Osteoblast (primary cell): ENCODE measurements at places on chromosomes 4 and X. TPM values are rescaled to one million over a fixed set of nuclear protein-coding genes. Genes with fewer than 3 reads are reported as not detected.

BMX gene
- not detected in 2 replicates for total RNA-seq

QRFPR gene
- total RNA-seq = not detected in 2 replicates

MFAP3L gene
- total RNA-seq = 7.6 and 8.0 TPM in 2 replicates

GJB1 gene
- total RNA-seq = not detected in 2 replicates

PROM1 gene
- total RNA-seq = not detected in 2 replicates

HSFX4 gene
- total RNA-seq = not detected in 2 replicates

VEGFC gene
- total RNA-seq = 55.4 and 56.9 TPM in 2 replicates

PAGE2B gene
- not detected in 2 replicates for total RNA-seq

IL2 gene
- not detected in 2 replicates for total RNA-seq

TRIM60 gene
- total RNA-seq = not detected in 2 replicates

NPY1R gene
- under 0.01 TPM in 2 replicates for total RNA-seq

XAGE1A gene
- not detected in 2 replicates for total RNA-seq

GRCh38 chr4:15162465-15163283 lies 160.4 kb downstream of the CPEB2 start:
- H3K4me3 ChIP-seq = no peak overlapping the region
- no peaks in the 10 kb centered on the region for H3K27me3 ChIP-seq
- DNase-seq = no peak
- H3K36me3 ChIP-seq = no peaks in the 10 kb centered on the region
- peaks cover 24% of the 10 kb centered on the region for H3K4me1 ChIP-seq

DNA sequence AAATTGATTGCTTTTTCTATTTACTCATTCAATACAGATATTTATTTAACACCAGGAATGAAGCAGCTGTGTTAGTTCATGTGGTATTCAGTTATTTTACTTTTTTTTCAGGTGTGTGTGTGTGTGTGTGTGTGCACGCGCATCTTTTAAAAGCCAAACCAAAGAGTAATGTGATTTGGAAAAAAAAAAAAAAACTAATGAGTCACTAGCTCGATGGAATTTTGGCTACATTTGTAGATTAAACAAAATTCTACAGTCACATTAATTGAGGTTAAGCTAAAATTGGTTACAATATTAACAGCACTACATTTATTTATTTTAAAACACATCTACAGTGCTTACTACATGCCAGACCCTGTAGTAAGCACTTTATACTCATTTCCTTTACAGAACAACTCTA lies 66.8 kb downstream of the HHIP start:
- H3K27me3 ChIP-seq = no peaks in the 10 kb centered on the region
- DNase-seq = no peak
- no peaks in the 10 kb centered on the region for H3K36me3 ChIP-seq

GRCh38 chrX:24253469-24253868 lies 60.4 kb downstream of the SUPT20HL2 start:
- H3K27me3 ChIP-seq = peaks cover 9% of the 10 kb centered on the region
- no peak overlapping the region for H3K27ac ChIP-seq
- no peaks in the 10 kb centered on the region for H3K36me3 ChIP-seq
- no peak overlapping the region for H3K4me3 ChIP-seq
- H3K4me1 ChIP-seq = no peaks in the 10 kb centered on the region

GRCh38 chrX:132017431-132018185 lies 5.5 kb upstream of the STK26 start:
- peaks cover 4% of the 10 kb centered on the region for H3K4me1 ChIP-seq
- H3K4me3 ChIP-seq = no peak overlapping the region
- no peaks in the 10 kb centered on the region for H3K36me3 ChIP-seq
- peaks cover 12% of the 10 kb centered on the region for H3K27me3 ChIP-seq

GRCh38 chrX:56729152-56729850 lies at the start of gene NBDY:
TSS of gene NBDY (plus strand) at chrX:56729243. CDS start at chrX:56729354, 111 bp downstream.
- peaks cover 8% of the 10 kb centered on the region for H3K27me3 ChIP-seq
- peak; percentile 74 for DNase-seq
- peak within 1 kb of the TSS; percentile 74 for H3K27ac ChIP-seq
- peak within 1 kb of the TSS; percentile 80 for H3K4me3 ChIP-seq
- H3K4me1 ChIP-seq = no peaks in the 10 kb centered on the region

- no peak for DNase-seq
- H3K36me3 ChIP-seq = no peaks in the 10 kb centered on the region
- no peak overlapping the region for H3K27ac ChIP-seq
Measured at GRCh38 chrX:98409867-98410266, 1526.2 kb downstream of the RPA4 start.

GRCh38 chrX:65035446-65035770 lies 59.2 kb upstream of the ZC4H2 start:
- H3K27ac ChIP-seq = no peak overlapping the region
- peak; percentile 51 for DNase-seq
- H3K27me3 ChIP-seq = no peaks in the 10 kb centered on the region
- H3K4me1 ChIP-seq = no peaks in the 10 kb centered on the region
- no peaks in the 10 kb centered on the region for H3K36me3 ChIP-seq

DNA sequence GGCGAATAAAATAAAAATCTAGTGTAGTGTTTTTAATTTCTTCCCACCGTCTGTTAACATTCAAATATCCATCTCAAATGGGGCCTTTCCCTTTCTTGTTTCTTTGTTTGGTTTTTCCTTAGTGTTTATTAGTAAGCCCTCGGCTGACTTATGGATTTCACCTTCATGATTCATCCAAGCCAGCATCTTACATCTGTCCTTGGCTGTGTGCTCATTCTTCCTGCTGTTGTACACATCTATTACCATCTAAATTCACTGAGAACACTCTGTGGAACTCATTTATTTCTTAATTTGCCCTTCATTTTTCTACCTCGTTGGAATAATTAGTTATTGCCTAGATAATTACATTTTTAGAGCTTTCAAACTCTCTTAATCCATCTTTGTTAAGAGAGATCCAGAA lies 84.9 kb downstream of the SPCS3 start:
- no peaks in the 10 kb centered on the region for H3K27me3 ChIP-seq
- no peaks in the 10 kb centered on the region for H3K36me3 ChIP-seq
- no peak for DNase-seq
- peaks cover 51% of the 10 kb centered on the region for H3K4me1 ChIP-seq
- no peak overlapping the region for H3K4me3 ChIP-seq

GRCh38 chr4:89957046-89957926 lies 62.6 kb downstream of the MMRN1 start:
- H3K36me3 ChIP-seq = no peaks in the 10 kb centered on the region
- H3K4me1 ChIP-seq = no peaks in the 10 kb centered on the region
- H3K4me3 ChIP-seq = no peak overlapping the region
- no peaks in the 10 kb centered on the region for H3K27me3 ChIP-seq

- H3K4me3 ChIP-seq = no peak overlapping the region
- no peak for DNase-seq
- H3K4me1 ChIP-seq = no peaks in the 10 kb centered on the region
- H3K27me3 ChIP-seq = no peaks in the 10 kb centered on the region
Measured at GRCh38 chrX:78769101-78769755, 21.7 kb downstream of the LPAR4 start.

DNA sequence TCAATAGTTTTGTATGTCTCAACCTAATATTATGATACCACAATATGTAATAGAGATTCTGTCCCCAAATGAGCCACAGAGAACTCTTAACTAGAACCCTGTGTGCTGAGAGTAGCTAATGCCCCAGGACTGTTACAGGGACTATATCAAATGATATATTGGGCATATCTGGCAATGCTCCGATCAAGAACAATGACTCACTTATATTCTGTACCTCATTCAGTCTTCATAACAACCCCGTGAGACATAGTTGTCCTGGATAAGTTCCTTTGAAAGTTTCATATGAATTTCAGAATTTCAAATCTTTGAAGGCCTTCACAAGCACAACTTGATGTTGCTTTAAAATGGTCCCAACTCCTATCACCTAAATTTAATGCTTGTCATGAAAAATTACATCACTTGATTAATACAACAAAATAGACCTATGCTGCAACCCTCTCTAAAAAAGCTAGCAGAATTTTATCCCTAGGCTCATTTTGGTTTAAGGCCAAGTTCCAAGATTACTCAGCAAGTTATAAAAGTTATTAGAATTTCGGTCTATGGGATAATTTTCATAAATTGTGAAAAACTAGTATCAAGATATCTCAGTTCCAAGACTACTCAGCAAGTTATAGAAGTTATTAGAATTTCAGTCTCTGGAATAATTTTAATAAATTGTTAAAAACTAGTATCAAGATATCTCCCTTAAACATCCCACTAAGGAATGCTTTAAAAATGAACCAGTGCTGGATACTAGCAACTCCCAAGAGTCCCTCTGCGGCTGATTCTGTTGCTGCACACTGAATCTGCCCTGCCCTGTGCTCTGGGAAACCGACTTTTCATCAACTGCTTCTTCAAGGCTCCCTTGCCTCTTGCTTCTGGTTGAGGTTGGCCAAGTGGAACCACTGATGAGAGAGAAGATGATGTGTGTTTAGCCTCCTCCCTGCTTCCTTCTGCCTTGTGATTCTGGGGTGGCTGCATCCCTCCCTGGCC lies 6.0 kb upstream of the ANXA3 start:
- H3K27me3 ChIP-seq = peaks cover 9% of the 10 kb centered on the region
- no peaks in the 10 kb centered on the region for H3K36me3 ChIP-seq
- H3K4me3 ChIP-seq = no peak overlapping the region
- H3K4me1 ChIP-seq = peaks cover 18% of the 10 kb centered on the region
- peak; percentile 96 for DNase-seq

GRCh38 chr4:86235549-86235948 lies 124.3 kb downstream of the MAPK10 start:
- H3K36me3 ChIP-seq = no peaks in the 10 kb centered on the region
- H3K4me3 ChIP-seq = no peak overlapping the region
- no peak overlapping the region for H3K27ac ChIP-seq
- H3K4me1 ChIP-seq = no peaks in the 10 kb centered on the region

GRCh38 chrX:2484721-2485648 lies 15.8 kb downstream of the DHRSX start:
- no peaks in the 10 kb centered on the region for H3K4me1 ChIP-seq
- peak overlapping the region; percentile 58 for H3K4me3 ChIP-seq
- peaks cover 30% of the 10 kb centered on the region for H3K36me3 ChIP-seq
- no peaks in the 10 kb centered on the region for H3K27me3 ChIP-seq

DNA sequence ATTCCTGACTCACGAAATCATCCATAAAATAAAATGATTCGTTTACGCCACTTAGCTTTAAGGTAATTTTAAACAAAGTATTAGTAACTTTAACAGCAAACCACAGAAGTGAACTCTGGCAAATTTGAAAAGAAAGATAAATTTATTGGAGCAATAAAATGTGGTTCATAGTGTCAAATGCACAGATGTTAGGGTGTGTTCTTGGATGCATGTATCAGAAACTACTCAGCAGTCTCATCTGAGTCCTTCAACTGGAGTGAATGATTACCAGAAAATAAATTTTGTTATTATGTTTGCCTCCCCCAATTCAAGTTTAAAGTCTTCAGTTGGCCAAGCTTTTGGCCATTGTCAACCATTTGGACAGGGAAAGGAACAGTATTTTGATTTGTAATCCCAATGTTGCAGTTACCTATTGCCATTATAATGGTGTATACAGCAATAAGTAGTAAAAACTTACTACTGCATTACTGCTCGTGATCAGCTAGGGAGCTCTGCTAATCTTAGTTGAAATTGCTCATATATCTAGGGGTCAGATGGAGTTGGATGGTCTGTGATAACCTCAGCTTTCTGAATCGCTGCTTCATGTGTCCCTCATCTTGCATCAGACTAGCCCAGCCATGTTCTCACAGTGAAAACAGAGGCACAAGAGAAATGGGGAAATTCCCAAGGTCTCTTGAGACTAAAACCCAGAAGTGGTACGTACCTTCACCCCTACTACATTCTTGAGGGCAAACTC lies 254.6 kb upstream of the KCNIP4 start:
- no peaks in the 10 kb centered on the region for H3K27me3 ChIP-seq
- H3K27ac ChIP-seq = no peak overlapping the region
- H3K4me1 ChIP-seq = no peaks in the 10 kb centered on the region
- no peak overlapping the region for H3K4me3 ChIP-seq
- no peaks in the 10 kb centered on the region for H3K36me3 ChIP-seq

DNA sequence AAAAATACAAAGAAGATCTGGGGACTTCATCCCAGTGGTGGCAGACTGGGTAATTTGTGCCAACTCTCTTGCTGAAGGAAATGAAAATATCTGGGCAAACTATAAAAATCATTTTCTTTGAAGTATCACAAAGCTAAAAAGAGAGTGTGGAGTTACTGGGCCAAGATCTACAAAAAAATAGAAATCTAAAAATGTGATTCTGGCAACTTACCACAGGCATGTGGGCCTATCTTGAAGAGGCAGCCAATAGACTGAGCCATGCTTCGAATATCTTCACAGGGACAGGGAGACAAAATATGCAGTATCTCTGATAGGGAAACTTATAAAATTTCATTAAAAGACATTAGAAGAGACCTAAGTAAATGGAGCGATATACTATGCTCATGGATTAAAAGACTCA lies 168.8 kb downstream of the RCHY1 start:
- peak overlapping the region; percentile 23 for H3K27ac ChIP-seq
- DNase-seq = no peak
- H3K36me3 ChIP-seq = no peaks in the 10 kb centered on the region
- H3K27me3 ChIP-seq = no peaks in the 10 kb centered on the region

GRCh38 chr4:24778464-24779225 lies 16.7 kb upstream of the SOD3 start:
- H3K27me3 ChIP-seq = no peaks in the 10 kb centered on the region
- H3K4me1 ChIP-seq = peaks cover 50% of the 10 kb centered on the region
- DNase-seq = peak; percentile 32
- H3K27ac ChIP-seq = peak overlapping the region; percentile 64
- no peaks in the 10 kb centered on the region for H3K36me3 ChIP-seq

- H3K4me1 ChIP-seq = peaks cover 18% of the 10 kb centered on the region
- H3K36me3 ChIP-seq = peaks cover 4% of the 10 kb centered on the region
- peak overlapping the region; percentile 78 for H3K4me3 ChIP-seq
- H3K27me3 ChIP-seq = no peaks in the 10 kb centered on the region
- H3K27ac ChIP-seq = peak overlapping the region; percentile 98
Measured at GRCh38 chr4:102869569-102870197, 891 bp downstream of the CISD2 start.

GRCh38 chr4:59814402-59815010 lies 1385.6 kb upstream of the ADGRL3 start:
- H3K27ac ChIP-seq = no peak overlapping the region
- no peak overlapping the region for H3K4me3 ChIP-seq
- no peaks in the 10 kb centered on the region for H3K4me1 ChIP-seq

GRCh38 chrX:56994375-56995270 lies 718 bp downstream of the SPIN3 start:
- peak; percentile 63 for DNase-seq
- H3K27me3 ChIP-seq = peaks cover 2% of the 10 kb centered on the region
- H3K27ac ChIP-seq = no peak overlapping the region
- H3K4me1 ChIP-seq = no peaks in the 10 kb centered on the region
- peak overlapping the region; percentile 77 for H3K4me3 ChIP-seq

GRCh38 chrX:67636532-67636931 lies 92.7 kb downstream of the AR start:
- no peaks in the 10 kb centered on the region for H3K4me1 ChIP-seq
- H3K36me3 ChIP-seq = no peaks in the 10 kb centered on the region
- H3K27ac ChIP-seq = no peak overlapping the region
- no peak for DNase-seq
- H3K27me3 ChIP-seq = no peaks in the 10 kb centered on the region

DNA sequence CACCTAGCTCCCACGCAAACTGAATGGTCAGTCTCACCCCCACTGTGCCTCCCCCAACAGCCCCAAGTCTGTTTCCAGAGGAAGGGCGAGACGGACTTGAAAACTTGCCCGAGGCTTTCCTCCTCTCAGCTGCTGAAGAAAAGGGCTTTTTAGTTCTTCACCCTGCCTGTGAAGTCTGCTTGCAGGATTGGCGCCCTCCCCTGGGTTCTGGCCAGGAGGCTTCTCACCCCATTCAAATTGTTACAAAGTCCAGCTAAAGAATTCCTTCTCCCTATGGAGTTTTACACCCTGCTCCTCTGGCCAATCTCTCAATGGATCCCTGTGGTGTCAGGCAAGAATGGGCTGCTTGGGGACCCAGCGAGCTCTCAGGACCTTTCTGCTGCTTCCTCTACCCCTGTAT lies 241.0 kb downstream of the AFF2 start:
- H3K36me3 ChIP-seq = no peaks in the 10 kb centered on the region
- H3K27me3 ChIP-seq = no peaks in the 10 kb centered on the region
- H3K4me3 ChIP-seq = no peak overlapping the region
- H3K4me1 ChIP-seq = no peaks in the 10 kb centered on the region
- no peak for DNase-seq

GRCh38 chr4:124943145-124943889 lies 230.8 kb upstream of the ANKRD50 start:
- peaks cover 33% of the 10 kb centered on the region for H3K4me1 ChIP-seq
- H3K27ac ChIP-seq = peak overlapping the region; percentile 29
- H3K36me3 ChIP-seq = no peaks in the 10 kb centered on the region
- DNase-seq = no peak
